ENCODE measurements at places on chromosomes 1 and 21.
A peak's percentile ranks its signal among the peaks of the same experiment; 100 is the strongest.

GRCh38 chr1:248621770-248622169 lies 13.1 kb downstream of the OR2T11 start:
- DNase-seq: no peak

GRCh38 chr1:56532350-56532683 lies 47.0 kb downstream of the PLPP3 start:
- no peak for DNase-seq

DNA sequence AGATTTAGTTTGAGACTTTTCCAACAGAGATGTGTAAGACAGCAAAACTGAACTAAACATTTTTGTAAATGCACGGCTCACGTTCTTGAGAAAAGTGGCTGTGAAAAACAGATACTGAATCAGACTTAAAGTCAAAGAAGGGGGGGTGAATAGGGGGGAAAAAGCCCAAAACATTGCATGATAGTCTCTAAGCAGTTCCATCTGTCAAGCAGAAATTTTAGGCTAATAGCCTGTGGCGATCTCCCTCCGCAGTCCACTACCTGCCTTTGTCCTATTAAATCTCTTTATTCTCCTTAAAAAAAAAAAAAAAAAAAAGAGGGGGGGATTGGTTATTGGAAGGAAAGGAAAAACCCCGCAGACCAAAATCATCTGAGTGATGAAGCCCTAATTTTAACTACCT lies 217.6 kb upstream of the NFIA start:
- no peak for DNase-seq

DNA sequence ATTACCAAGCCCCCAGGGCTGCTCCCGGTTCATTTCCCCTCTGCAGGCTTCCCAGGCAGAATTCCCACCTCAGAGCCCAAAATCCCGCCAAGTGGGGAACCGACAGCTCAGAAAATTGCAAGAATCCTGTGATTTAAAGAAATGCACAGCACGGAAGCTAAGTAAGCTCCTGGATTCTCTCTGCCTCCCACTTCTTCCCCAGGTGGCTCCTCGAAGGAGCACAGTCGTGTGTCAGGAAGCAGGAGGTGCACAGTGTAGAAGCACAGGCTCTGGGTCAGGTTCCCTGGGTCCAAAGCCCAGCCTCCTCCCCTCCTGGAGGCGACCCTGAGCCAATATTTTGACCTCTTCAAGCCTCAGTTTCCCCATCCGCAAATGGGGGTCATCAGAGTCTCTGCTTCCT lies 74.7 kb downstream of the FBXO2 start:
- DNase-seq: no peak

- DNase-seq: no peak
Observed at GRCh38 chr1:173409613-173410012, 67.5 kb upstream of the PRDX6 start.

GRCh38 chr1:45272913-45273371 lies 53.8 kb upstream of the HPDL start:
- peak; percentile 63 for DNase-seq

GRCh38 chr1:116147114-116147510 lies 35.9 kb downstream of the MAB21L3 start:
- no peak for DNase-seq

- DNase-seq: no peak
Observed at GRCh38 chr1:70348399-70349165, 5.9 kb downstream of the ANKRD13C start.

GRCh38 chr1:45880930-45881329 lies 77.5 kb downstream of the MAST2 start:
- DNase-seq: no peak

GRCh38 chr1:230079199-230080024 lies 12.4 kb downstream of the GALNT2 start:
- no peak for DNase-seq

DNA sequence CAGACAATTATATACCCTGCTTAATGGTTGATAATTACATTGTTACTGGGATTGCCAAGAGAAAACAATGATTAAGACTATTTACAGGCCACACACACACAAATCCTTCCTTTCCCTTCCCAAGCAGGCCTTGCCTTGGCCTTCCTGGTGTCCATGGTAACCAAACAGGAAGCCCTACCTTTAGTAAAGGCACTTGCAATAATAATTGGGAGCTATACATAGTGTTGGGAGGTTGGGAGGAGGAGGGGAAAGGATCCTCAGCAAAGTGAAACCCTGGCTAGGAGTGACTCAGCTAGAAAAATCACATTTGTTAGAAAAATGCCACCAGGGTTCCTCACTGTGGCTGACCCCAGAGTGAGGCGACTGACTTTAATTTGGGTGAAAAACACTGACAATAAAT lies 122.3 kb upstream of the ADAR start:
- DNase-seq: no peak

DNA sequence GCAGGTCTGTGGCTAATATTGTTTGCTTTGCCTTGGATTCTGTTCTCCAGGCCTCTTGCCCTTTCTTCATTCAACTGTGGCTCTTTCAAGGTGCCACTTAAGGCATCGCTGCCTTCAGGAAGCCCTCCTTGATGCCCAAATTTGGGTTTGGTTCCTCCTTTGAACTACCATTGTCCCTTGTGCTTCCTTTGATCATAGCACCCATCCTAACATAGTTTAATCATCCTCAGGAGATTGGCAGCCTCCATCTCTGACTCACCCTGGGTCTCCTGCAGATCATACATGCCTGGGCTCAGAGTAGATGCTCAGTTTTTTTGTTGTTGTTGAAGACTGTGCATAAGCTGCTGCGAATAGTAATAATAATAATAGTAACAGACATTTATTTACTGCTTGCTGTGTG lies 54.4 kb upstream of the ACOT11 start:
- DNase-seq: no peak

GRCh38 chr21:17492415-17493168 lies 20.3 kb upstream of the CXADR start:
- DNase-seq: no peak

- DNase-seq: no peak
Observed at GRCh38 chr1:7922301-7922700, 18.3 kb downstream of the TNFRSF9 start.

DNA sequence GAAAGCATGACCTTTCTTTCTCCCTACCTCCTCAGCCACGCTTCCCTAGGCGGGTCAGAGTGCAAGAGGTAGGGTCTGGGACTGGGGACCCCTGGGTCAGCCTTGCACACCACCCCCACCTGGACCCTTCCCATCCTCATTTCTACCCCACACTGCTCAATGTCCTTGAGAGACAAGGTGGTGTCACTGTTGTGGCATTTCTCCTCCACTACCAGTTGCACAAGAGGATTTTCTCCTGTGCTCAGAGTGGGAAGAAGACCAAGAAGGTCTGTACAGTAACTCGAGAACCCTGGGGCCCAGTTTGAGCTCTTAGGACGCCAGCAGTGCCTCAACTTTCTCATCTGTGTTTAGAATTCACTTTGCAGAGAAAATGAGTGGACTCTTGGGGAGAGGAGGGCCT lies 49.4 kb upstream of the CD34 start:
- DNase-seq: no peak

- no peak for DNase-seq
Observed at GRCh38 chr1:179867493-179868330, 9.9 kb downstream of the TOR1AIP2 start.

- DNase-seq: peak; percentile 26
Observed at GRCh38 chr1:94418664-94419655, 771 bp downstream of the ABCD3 start.

GRCh38 chr1:222331765-222332164 lies 216.1 kb downstream of the HHIPL2 start:
- no peak for DNase-seq

DNA sequence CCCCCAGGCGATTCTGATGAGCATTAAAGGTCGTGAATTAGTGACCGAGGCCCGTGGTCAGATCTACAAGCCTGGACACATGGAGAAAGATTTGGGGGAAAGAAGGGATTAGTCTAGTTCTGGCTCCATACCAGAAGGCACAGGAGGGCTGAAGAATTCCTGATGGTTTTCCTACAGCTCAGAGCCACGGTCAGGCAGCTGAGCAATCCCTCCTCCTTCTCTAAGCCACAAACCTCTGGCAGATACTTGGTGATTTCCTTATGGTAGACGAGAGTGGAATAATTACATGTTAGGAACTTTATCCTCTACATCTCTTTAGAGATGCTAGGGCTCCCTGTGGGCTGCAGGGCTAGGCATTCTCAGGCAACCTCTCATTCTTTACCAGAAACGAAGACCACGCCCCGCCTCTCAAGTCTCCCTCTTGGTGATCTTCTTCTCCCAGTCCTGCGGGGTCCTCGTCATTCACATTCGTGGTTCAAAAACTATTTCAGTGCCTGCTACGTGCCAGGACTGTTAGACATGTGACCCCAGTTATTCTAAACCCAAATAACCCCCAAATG lies 20.5 kb upstream of the ZBTB18 start:
- no peak for DNase-seq

DNA sequence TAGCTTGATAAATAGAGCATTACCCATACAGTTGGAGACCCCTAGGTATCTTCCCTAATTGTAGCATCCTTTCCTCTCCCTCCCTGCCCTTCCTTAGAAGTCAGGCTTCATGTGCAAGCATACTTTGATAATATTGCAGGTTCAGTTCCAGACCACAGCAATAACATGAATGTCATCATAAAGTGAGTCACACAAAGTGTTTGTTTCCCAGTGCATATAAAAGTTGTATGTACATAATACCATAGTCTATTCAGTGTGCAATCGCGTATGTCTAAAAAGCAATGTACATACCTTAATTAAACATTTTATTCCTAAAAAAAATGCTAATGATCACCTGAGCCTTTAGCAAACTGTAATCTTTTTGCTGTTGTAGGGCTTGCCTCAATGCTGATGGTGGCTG lies 33.4 kb upstream of the KAZN start:
- DNase-seq: no peak

GRCh38 chr1:241413386-241413785 lies 56.4 kb upstream of the RGS7 start:
- peak; percentile 92 for DNase-seq

DNA sequence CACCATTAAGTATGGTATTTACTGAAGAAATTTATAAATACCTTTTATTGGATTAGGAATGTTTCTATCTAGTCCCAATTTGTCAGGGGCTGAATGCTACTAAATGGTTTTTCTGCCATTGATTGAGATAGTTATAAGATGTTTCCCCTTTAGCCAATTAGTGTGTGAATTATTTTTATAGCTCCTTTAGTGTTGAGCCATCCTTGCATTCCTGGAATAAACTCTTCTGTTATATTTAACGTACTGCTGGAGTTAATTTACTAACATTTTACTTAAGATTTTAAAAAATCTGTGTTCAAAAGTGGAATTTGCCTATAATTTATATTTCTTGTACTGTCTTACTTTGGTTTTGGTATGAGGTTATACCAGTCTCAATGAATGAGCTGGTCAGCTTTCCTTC lies 25.4 kb upstream of the LRRC3 start:
- DNase-seq: no peak

DNA sequence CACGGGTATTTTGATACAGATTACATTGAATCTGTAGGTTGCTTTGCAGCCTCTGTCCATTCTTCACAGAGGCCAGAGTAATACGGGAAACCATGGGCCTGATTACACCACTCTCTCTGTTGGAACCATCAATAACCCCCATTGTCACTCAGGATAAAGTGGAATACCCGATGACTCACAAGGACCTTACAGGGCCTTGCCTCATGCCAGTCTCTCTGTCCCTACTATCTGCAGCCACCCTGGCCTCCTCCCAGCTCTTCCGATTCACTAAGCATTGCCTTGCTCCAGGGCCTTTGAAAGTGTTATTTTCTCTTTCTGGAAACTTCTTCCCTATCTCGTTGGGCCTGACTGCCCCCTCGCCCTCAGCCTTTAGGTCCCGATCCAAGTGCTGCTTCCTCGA lies 61.7 kb downstream of the HMGB4 start:
- DNase-seq: no peak

GRCh38 chr1:43933386-43934100 lies at the start of gene ARTN:
Gene ARTN (plus strand): TSS chr1:43933801. CDS start chr1:43935657, 1,856 bp downstream.
- no peak for DNase-seq

GRCh38 chr1:189206617-189207016 lies 1271.0 kb downstream of the BRINP3 start:
- DNase-seq: no peak

DNA sequence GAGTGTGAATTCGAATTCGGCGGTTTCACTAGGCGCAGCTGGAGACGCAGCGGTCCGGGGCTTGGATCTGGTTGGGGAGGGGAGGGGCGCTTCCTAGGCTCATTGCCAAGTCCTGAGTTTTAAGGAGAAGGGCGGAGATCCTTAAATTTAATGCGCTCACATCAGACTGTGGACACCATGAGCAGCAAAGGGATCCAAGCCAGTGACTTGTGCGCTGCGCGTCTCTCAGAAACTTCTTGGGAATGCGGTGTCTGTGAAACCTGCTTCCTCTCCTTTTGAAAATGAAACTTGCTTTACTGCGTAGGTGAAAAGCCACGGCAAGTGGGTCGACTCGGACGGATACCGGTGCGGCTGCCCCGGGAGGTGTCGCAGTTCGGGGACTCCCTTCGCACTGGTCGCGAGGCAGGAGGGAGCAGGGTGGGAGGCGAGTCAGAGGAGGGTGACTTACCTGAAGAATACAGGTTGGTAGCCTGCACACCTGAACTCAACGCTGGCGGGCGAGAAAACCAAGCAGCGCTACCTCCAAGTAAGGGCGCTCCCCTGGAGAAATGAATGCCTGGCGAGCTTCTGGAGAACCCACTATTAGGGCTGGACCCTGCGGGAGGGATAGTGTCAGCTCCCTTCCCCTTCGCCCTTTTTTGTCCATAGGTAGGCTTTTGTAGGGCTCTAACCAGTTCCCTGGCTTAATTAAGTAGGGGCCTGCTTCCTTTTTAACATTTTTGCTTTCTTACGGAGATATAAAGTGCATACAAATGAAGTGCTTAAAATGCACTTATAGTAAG lies 992 bp downstream of the TENT5C start:
- DNase-seq: no peak

- peak; percentile 64 for DNase-seq
Observed at GRCh38 chr1:62356257-62356835, 37.1 kb upstream of the KANK4 start.

- DNase-seq: no peak
Observed at GRCh38 chr1:212980123-212980785, 29.9 kb downstream of the VASH2 start.

DNA sequence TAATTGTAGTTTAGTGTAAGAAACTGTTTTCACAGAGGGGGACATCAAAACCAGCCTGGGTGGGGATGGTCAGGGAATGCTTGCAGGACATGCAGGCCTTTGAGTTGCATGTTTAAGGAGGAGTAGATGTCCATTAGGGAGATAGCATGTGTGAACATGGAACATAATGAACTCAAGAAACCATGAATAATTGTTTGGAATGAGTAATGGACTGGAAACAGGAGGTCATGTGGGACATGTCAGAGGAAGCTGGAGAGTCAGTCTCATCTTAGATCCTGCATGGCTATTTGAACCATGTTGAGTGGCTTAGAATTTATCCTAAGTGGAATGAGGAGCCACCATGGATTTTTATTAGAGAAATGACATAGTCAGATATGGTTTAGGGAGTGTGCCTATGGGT lies 86.4 kb downstream of the RPE65 start:
- no peak for DNase-seq
